AG20443 (cell line): ENCODE measurements at places on chromosomes 12 and 14.

DNA sequence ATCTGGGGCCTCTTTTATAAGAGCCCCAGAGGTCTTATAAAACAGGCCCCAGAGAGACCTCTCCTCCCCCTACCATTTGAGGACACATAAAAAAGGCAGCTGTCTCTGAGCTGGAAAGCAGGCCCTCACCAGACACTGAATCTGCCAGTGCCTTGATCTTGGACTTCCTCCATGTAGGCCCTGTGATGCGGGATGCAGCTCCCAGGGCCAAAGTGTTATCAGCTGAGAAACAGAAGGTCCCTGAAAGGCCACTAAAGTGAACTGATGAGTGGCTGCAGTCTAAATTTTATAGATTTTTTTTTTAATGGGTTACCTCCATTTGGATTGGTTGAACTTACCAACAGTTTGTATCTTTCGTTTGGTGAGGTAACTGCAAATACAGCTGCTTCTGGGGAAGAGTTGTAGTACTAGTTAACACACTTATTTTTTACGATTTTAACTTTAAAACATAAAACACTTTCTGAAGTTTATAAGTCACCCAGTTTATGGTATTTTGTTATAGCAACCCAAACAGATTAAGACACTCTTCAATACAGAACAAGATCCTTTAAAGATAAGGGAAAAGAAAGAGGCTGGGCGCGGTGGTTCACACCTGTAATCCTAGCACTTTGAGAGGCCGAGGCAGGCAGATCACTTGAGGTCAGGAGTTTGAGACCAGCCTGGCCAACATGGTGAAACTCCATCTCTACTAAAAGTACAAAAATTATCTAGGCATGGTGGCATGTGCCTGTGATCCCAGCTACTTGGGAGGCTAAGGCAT, 5.6 kb upstream of the GUCY2C start:
- no peak for DNase-seq

GRCh38 chr12:108591267-108591980, 6.5 kb downstream of the TMEM119 start:
- no peak for DNase-seq

- no peak for DNase-seq
Measured at GRCh38 chr12:128850400-128850799, 2.9 kb upstream of the GLT1D1 start.

GRCh38 chr12:102174117-102174516, 23.5 kb downstream of the PMCH start:
- no peak for DNase-seq

DNA sequence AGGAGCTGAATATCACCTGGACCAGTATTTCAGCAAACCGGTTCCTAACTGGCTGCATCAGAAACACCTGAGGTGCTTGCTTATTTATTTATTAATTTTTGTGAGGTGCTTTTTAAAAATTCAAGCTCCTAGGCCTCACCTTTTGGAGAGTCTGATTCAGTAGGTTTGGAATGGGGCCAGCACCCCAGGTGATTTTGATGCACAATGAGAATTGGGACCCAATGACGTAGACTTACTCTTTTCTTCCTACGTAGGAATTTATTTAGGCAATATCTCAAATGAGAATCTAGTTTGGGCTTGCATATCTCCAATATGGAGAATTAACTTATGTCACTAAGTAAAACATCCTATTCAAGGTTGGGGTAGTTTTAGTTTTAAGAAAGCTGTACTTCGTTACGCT, 7.3 kb downstream of the YEATS4 start:
- no peak for DNase-seq

DNA sequence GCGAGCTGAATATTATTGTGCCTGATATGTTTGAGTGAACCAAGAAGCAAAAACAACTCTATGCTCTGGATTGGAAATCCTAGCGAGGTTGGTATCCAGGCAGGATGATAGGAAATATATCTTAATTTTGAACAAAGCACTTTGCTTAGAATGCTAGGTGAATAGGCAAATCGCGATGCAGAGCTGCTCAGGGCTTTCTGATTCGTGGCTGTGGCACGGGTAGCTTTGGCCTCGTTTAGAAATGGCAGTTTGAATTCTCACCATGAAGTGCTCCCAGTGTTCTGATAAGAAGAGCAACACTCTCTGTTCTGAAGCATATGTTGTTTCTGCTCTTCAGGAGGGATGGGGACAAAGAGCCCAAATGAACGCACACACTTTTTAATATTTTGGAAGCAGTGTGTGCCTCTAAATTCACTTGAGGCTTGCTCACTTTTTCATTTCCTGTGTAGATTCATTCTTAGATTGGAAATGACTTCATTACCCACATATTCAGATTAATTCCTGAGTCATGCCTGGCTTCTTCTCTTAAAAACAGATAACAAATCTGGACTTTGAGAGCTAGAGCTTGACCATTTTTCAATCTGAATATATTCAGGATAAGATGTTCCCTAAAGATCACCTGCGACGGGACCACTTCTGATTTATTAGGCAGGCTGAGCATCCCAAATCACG, 200.9 kb downstream of the RPAP3 start:
- DNase-seq, result peak; percentile 52

DNA sequence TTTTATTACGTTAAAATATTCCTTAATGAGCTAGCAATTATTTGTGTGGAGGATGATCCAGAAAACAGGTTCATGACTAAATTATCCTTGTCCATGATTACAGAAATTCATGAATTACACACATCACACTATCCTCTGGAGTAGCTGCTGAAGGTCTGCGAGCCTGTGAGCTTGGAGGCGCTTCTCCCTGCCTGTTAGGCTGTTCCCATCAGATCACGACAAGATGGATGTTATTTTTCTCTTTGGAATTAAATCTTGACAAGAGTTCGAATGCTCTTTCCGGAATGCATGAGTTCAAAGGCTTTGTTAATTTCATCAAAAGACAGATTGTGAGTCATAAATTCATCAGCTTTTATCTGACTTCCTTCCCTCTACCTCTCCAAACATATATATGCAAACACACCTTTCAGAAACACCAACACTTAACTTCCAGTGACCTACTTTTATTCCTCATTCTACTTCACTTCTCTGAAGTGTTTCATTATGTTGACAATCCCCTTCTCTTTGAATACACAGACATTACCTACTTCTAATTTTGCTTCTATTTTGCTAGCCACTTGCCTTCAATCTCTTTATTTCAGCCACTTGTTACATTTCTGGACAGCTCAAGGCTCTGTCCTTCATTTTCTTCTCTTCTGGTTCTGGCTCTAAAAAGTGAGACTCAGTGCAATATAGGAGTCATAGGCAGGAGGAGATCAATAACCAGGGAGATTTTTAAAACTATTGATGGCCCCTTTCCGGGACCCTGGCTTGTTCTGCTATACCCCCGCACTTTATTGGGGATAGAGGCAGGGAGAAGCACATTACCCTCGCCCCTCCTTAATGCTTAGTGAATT, 274.6 kb downstream of the BTG1 start:
- no peak for DNase-seq

- no peak for DNase-seq
Measured at GRCh38 chr12:53937099-53937498, 1.5 kb upstream of the HOXC13 start.

DNA sequence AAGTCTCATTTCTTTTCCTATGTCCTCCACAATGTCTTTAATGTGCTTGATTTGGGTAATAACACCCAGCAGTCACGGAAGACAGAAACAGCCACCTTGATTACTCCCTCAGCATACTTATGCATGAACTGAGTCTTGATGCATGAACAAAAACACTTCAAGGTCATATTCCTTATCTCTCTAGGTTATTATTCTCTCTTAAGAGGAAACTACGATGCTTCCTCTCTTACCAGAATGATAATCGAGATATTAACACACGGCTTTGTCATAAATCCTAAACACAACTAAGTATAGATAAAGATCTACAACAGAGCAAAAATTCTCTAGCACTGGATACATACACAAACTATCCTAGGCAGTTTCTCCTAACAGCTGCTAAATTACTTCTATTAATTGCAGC, 583.5 kb upstream of the ATP2B1 start:
- DNase-seq, result no peak

- DNase-seq, result no peak
Measured at GRCh38 chr14:93333631-93334103, 831 bp upstream of the BTBD7 start.

DNA sequence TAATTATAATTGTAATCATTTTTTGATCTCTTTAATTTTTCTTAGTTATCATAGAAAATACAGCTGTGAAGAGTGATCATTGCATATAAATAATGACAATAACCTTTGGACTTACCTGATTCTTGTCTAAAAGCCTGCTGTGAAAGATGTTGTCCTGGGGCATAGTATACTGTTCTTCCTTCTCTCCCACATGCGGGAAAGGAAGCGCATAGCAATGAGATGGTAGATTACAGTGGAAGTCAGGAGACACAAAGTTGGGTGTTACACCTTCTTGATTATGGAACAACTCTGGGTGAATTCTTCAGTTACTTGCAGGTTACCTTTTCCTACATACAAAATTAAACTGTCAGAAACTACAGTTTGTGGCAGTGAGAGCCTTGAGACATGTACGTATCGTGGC, 140.8 kb downstream of the KTN1 start:
- no peak for DNase-seq

DNA sequence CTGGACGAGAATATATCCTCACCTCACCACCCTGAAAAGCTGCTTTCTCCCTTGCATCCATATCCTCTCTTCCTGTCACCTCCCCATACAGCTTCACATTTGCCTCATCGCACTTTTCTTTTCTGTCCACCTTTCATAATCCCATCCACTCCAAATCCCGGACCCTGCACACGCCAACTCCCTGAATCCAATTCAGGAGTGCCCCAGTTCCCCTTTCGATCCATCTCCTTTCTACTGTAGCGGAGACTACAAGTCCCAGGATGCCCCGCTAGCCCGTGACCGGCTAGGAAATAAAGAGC, 2.5 kb downstream of the TMEM253 start:
- DNase-seq, result no peak

DNA sequence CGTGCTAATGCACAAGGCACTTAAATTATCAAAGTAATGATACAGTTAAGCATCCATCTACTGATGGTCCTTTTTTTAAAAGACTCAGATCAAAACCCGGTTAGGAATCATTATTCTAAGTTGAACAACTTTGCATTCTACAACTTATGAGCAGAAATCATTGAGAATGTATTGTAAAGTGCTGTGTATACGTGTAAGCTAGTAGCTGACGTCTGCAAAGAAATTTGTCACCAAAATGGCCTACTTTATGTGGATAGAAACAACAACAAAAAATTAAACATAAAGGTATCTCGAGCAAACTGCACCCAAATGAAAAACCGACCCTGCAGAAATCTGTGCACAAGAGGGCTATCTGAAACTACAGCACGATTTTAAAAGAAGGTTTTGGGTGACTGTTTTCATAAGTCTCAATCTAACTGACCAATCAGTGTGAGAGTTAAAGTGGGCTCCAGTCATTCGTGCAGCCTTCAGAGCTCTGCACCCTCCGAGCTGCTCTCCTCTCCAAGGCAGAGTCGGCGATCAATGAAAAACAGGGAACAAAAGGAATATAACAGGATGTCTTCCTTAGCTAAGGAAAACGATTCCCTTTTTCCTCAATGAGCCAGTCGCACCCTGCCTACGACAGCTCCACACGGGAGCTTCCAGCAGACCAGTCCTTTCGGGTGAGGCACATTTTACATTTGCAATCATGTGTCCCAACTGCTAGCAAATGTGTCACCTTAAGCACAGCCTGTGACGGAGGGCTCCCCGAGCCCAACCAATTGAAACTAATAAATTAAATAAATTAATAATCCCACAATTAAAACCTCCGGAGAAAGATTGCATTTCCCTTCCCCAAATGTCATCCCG, 200.7 kb upstream of the FOXN3 start:
- DNase-seq, result peak; percentile 57

DNA sequence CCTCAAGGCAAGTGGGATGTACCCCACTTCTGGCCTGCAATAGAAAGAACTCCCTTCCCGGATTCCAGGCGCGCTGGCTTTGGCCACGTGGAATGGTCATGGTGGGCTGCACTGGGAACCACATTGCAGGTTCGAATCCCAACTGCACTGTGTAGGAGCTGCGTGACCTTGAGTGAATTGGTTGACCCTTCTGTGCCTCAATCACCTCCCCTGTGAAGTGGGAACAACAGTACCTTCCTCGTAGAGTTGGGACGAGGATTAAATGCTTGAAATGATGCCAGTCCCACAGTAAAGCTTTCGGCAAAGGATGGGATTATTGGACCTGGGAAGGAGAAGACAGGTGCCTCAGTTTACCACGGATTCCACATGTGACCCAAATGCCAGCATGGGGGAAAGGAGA, 36.8 kb upstream of the MYL2 start:
- DNase-seq, result no peak

- DNase-seq, result no peak
Measured at GRCh38 chr14:98966475-98967162, 305.4 kb downstream of the BCL11B start.

GRCh38 chr14:105883066-105884005, 357.0 kb downstream of the TMEM121 start:
- no peak for DNase-seq

- DNase-seq, result no peak
Measured at GRCh38 chr12:114696443-114697242, 12.7 kb upstream of the TBX3 start.

GRCh38 chr14:92323916-92324818, 1.2 kb downstream of the SLC24A4 start:
- no peak for DNase-seq

- peak; percentile 83 for DNase-seq
Measured at GRCh38 chr14:72855913-72856312, 38.0 kb downstream of the DPF3 start.

- DNase-seq, result peak; percentile 14
Measured at GRCh38 chr12:88493636-88494035, 86.6 kb downstream of the KITLG start.

- DNase-seq, result no peak
Measured at GRCh38 chr12:6626654-6627283, 9.0 kb downstream of the LPAR5 start.

DNA sequence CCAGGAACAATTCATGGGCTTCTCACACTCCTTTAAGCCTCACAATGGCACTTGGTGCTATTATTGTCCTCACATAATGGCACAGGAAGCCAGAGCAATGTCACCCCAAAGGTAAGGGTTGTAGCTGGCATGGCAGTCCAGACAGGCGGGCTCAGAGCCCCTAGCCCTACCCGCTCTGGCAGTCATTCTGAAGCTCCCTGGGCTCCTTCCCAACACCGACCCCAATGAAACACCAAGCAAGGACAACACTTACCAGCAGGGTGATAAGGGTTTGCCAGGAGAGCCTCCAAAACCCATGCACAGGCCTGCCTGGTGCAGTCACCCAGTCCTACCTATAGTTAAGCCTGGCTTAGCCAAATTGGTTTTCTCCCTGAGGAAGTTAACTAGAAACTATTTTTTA, 30.8 kb downstream of the MAX start:
- no peak for DNase-seq

DNA sequence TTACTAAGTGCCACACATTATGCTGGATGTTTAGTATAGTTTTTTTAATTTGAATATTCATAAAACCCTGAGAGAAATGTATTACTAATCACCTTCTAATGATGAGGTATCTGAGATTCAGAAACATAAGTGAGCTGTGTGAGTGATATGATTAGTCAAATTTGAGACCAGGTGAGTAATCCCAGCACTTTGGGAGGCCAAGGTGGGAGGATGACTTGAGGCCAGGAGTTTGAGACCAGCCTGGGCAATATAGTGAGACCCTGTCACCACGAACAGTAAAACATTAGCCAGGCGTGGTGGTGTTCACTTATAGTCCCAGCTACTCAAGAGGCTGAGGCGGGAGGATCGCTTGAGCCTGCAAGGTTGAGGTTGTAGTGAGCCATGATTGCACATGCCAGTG, 438.4 kb downstream of the RAD51B start:
- no peak for DNase-seq
